ENCODE measurements at places on chromosomes 7 and 10.
A peak's percentile ranks its signal among the peaks of the same experiment; 100 is the strongest.

GRCh38 chr10:72331575-72332422 is 22.9 kb downstream of the DNAJB12 start:
- peak; percentile 99 for DNase-seq

- peak; percentile 69 for DNase-seq
These were observed 116.6 kb upstream of the ADCY1 start for GRCh38 chr7:45457591-45457990.

- peak; percentile 9 for DNase-seq
These were observed 195.1 kb upstream of the AUTS2 start for GRCh38 chr7:69403169-69403568.

DNA sequence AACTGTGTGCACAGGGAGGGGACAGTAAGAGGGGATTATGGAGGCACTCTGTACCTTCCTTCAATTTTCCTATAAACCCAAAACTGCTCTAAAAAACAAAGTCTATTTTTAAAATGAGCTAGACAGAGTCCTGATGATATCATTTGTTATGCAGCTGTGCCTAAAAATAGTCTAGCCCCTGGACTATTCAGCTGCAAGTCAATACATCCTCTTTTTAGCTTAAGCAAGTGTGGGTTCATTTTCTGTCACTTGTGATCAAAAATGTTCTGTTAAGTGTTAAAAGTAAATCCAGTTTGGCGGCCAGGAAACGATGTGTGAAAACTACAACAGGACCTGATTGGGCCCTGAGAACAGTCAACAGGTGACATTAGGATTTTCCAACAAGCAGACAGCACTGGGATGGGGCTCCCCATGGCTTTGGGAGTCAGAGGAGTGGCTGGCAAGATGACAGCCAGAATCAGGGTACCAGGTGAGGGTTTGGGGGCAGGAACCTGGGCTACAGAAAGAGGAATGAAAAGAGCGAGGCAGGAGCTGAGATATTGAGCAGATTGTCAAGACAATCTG is 33.9 kb downstream of the FAM107B start:
- DNase-seq = no peak

All from DMS53 (cell line).